H1 (cell line): ENCODE measurements at places on chromosomes 2 and 18.

GRCh38 chr2:101291973-101292372 is 16.5 kb downstream of the RNF149 start:
- H3K27ac ChIP-seq: no peak overlapping the region
- no peaks in the 10 kb centered on the region for H3K27me3 ChIP-seq
- H3K4me1 ChIP-seq: no peaks in the 10 kb centered on the region
- no peak overlapping the region for H3K4me3 ChIP-seq
- no peak for DNase-seq

- H3K27ac ChIP-seq: no peak overlapping the region
- H3K4me3 ChIP-seq: no peak overlapping the region; the same call in 1 of the 2 replicates
- no peak for DNase-seq
- H3K36me3 ChIP-seq: no peaks in the 10 kb centered on the region
- H3K27me3 ChIP-seq: peaks cover 15% of the 10 kb centered on the region
Measured at GRCh38 chr2:25339791-25340180, 1.9 kb downstream of the DNMT3A start.

GRCh38 chr2:215527736-215528135 is 91.9 kb upstream of the FN1 start:
- no peak overlapping the region for H3K27ac ChIP-seq
- H3K27me3 ChIP-seq: no peaks in the 10 kb centered on the region
- DNase-seq: no peak
- no peaks in the 10 kb centered on the region for H3K36me3 ChIP-seq
- H3K4me3 ChIP-seq: no peak overlapping the region

GRCh38 chr18:36580266-36580665 is 248.5 kb downstream of the TPGS2 start:
- no peak overlapping the region for H3K4me3 ChIP-seq
- 0 out of 2 replicates have a peak, but pooled peaks cover 5% of the 10 kb centered on the region for H3K36me3 ChIP-seq
- H3K4me1 ChIP-seq: peaks cover 7% of the 10 kb centered on the region

DNA sequence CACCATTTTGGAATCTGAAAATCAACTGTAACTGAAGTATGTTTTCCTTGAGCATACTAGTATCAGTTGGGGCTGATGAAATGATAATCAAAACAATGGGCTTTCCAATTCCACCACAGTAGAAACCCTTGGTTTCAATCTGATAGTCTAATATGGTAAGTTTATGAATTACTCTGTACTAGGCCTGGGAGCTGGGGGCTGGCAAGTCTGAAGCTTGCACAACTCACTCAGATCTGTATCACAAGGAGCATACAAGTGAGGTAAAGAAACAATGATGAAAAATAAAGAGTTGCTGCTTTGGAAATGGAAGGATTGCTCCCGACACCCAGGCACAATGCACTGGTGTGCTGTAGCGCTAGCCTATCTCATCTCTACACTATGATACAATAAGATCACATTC is 19.4 kb downstream of the ZEB2 start:
- no peak overlapping the region for H3K4me3 ChIP-seq
- H3K4me1 ChIP-seq: no peaks in the 10 kb centered on the region; the same call in 1 of the 2 replicates
- H3K36me3 ChIP-seq: no peaks in the 10 kb centered on the region
- no peaks in the 10 kb centered on the region for H3K27me3 ChIP-seq
- H3K27ac ChIP-seq: no peak overlapping the region
- no peak for DNase-seq

DNA sequence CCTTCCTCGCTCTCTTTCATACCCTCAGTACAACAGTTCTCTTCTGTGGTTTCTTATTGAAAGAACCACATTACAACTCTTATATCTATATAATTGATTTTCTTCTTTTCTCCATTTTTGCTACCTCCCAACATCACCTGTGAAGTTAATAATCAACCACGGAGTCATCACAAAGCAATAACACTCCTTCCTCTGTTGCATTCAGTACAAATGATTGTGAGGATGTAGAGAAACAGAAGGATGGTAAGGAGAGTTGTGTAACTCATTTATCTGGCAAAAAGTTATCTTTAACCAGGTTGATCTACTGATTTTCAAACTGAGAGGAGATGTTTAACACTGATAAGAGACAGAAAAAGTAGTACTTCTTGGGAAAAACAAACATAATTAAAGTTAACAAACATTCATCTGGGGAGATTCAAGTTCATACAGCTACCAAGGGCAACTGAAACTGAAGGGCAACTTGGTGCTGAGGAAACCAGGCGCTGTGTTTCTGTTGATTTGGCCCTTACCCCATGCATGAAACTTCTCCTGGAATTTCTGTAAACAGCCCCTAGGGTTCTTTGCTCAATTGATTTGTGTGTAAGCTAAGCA is 14.2 kb downstream of the IDH1 start:
- no peaks in the 10 kb centered on the region for H3K27me3 ChIP-seq
- no peak overlapping the region for H3K4me3 ChIP-seq
- no peak overlapping the region for H3K27ac ChIP-seq
- no peaks in the 10 kb centered on the region for H3K4me1 ChIP-seq
